Endothelial cell (in vitro differentiated cells): ENCODE measurements at places on chromosomes 11 and 22.

GRCh38 chr22:26890870-26891269 lies 233.5 kb downstream of the MIAT start:
- H3K27me3 ChIP-seq, result peaks cover 1% of the 10 kb centered on the region
- no peak overlapping the region for H3K4me3 ChIP-seq
- DNase-seq, result no peak
- H3K27ac ChIP-seq, result no peak overlapping the region
- H3K4me1 ChIP-seq, result no peaks in the 10 kb centered on the region
- H3K36me3 ChIP-seq, result no peaks in the 10 kb centered on the region

- peaks cover 4% of the 10 kb centered on the region for H3K36me3 ChIP-seq
- H3K27ac ChIP-seq, result no peak overlapping the region
Observed at GRCh38 chr11:1511937-1512496, 25.4 kb upstream of the MOB2 start.

GRCh38 chr22:35782504-35782903 lies 64.8 kb downstream of the APOL5 start:
- no peak for DNase-seq
- H3K27ac ChIP-seq, result no peak overlapping the region
- peaks cover 3% of the 10 kb centered on the region for H3K4me1 ChIP-seq
- H3K4me3 ChIP-seq, result no peak overlapping the region
- peaks cover 11% of the 10 kb centered on the region for H3K36me3 ChIP-seq

DNA sequence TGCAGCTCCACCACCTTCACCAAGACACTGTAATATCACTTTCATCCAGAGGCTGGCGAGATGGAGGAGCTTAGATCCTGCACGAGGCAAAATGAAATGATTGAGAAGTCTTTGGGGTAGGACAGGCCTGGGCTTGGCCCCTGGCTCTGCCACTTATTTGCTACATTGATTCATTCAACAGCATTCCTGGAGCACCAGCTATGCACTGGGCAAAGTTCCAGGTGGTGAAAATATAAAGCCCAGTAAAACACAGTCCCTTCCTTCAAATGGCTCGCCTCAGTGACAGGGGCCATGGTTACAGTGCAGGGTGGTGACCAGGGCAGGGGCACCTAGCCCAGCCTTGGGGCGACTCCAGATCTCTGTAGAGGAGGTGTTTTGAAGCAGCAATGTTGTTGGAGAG lies 19.7 kb downstream of the ALX4 start:
- DNase-seq, result no peak
- no peak overlapping the region for H3K27ac ChIP-seq
- no peaks in the 10 kb centered on the region for H3K4me1 ChIP-seq

DNA sequence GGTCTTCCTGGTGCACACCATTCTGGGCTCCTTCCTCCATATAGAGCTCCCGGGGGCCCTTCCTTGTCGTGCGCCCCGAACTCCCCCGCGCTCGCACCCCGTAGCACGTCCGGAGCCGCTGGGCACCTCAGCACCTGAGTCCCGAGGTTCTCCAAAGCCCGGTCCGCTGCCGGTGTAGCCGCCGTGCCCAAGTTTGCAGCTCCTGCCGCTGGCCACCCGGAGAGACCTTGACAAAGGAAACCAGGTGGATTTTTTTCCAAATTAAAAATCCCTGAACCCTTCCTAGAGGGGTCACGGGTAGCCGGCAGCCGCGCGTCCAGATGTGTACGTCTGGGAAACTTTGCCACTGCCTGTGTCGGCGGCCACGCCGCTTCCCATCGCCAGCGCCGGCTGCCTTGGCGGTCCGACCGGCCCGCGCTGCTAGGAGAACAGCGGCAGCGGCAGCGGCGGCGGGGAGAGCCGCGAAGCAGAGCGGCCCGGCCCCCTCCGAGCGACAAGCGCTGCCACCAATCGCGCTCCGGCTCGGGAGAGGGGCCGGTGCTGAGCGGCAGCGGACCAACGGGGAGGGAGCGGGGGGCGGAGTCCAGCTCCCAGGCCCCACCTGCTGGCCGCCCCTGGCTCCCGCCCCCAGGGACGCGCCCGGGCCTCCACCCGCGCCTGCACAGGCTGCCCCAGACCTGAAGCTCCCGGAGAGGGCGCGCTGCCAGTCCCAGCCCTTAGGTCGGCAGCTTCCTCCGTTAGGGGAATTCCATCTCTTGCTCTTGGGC lies at the start of gene GALNT18:
Gene GALNT18 (minus strand): TSS at position 433 of the 767 bp plus-strand sequence.
- H3K27me3 ChIP-seq, result peaks cover 7% of the 10 kb centered on the region
- H3K4me3 ChIP-seq, result peak within 1 kb of the TSS; percentile 98
- H3K4me1 ChIP-seq, result peaks cover 34% of the 10 kb centered on the region

GRCh38 chr11:69413015-69413801 lies 68.3 kb upstream of the LINC01488 start:
- H3K27ac ChIP-seq, result no peak overlapping the region
- no peak for DNase-seq
- H3K36me3 ChIP-seq, result peaks cover 4% of the 10 kb centered on the region

GRCh38 chr11:83241291-83241946 lies 44.7 kb downstream of the CCDC90B start:
- no peaks in the 10 kb centered on the region for H3K27me3 ChIP-seq
- H3K36me3 ChIP-seq, result no peaks in the 10 kb centered on the region
- DNase-seq, result peak; percentile 64
- H3K4me3 ChIP-seq, result no peak overlapping the region
- H3K4me1 ChIP-seq, result no peaks in the 10 kb centered on the region

DNA sequence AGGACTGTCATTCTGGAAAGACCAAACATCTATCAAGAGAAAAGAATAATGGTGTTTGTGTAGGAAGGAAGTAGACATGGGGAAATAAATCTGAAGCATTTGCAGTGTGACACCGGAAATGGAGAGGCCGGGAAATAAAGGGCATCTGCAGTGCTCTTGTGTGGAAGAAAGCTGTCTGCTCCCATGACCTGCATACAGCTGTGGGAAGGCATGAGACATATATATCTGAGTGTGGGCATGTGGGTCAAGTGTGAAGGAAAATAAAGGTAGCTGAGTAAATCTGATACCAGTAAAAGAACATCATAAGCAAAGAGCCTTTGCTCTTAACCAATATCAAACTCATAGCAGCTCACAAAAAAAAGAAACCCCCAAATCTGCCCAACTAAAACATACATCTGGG lies 72.1 kb upstream of the OR5AK2 start:
- no peak for DNase-seq
- no peak overlapping the region for H3K27ac ChIP-seq
- no peaks in the 10 kb centered on the region for H3K4me1 ChIP-seq
- no peak overlapping the region for H3K4me3 ChIP-seq
- no peaks in the 10 kb centered on the region for H3K27me3 ChIP-seq
- no peaks in the 10 kb centered on the region for H3K36me3 ChIP-seq

DNA sequence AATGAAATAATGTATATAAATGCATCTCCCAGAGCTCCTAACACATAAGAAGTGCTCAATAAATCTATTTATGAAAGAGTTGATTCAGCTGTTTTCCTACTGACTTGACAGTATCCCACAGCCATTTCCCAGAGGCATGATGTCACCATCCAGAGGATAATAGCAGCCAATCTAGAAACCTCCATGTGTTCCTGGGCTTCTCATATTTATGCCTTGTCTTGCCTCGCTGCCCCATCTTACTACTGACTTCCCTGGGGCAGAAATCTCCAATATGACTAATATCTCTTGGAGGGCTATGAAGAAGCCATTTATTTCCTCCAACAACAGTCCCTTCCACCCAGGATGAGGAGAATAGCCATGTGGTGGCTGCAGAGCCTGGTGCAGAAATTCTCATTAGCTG lies 115.4 kb upstream of the NAV2 start:
- H3K36me3 ChIP-seq, result no peaks in the 10 kb centered on the region
- no peaks in the 10 kb centered on the region for H3K4me1 ChIP-seq
- DNase-seq, result no peak
- H3K27me3 ChIP-seq, result no peaks in the 10 kb centered on the region
- no peak overlapping the region for H3K4me3 ChIP-seq
- no peak overlapping the region for H3K27ac ChIP-seq

- DNase-seq, result no peak
- no peak overlapping the region for H3K4me3 ChIP-seq
- no peaks in the 10 kb centered on the region for H3K4me1 ChIP-seq
- no peak overlapping the region for H3K27ac ChIP-seq
Observed at GRCh38 chr11:117923275-117923674, 5.9 kb downstream of the TMPRSS13 start.

DNA sequence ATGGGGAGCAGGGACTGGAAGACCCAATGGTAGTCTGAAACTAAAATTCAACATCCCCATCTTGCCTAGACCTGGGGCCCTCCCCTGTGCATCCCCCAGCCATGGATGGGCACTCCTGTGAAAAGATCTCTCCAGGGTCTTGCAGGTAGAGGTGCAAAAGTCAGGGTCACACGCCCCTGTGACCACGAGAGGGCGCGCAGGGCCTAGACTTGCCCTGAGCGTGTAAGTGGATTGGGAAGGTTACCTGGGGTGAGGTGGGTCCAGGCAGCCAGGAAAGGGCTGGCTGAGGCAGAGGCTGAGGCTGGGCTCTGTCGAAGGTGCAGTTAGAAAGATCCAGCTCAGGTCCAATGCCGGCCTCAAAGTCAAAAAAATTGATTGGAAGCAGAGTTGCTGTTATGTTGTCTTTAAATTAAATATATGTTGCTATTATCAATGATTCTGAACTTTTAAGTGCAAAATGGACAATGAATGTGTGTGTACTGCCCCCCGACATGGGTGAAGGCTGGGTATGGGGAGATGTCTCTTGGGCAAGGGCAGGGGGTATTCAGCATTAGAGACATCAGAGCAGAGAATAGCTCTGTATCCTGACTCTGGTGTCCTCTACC lies 4.8 kb upstream of the POU2F3 start:
- H3K36me3 ChIP-seq, result no peaks in the 10 kb centered on the region
- no peak overlapping the region for H3K27ac ChIP-seq
- H3K4me3 ChIP-seq, result no peak overlapping the region
- H3K4me1 ChIP-seq, result peaks cover 20% of the 10 kb centered on the region
- H3K27me3 ChIP-seq, result peaks cover 9% of the 10 kb centered on the region

DNA sequence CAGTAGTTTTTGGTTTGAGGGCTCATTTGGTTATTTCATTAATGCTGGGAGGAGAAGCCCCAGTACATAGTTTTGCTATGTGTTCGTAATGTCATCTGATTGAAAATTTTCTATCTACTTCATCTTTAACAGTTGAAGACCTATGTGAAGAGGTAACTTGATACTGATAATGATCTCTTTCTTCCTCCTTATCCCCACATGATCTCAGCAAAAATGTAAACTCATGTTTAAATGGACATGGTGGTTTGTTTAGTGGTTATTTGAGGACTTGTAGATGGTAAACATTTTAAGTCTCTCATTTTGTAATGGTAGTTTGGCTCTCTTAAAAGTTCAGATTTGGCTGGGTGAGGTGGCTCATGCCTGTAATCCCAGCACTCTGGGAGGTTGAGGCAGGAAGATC lies 53.7 kb upstream of the SPTBN2 start:
- peaks cover 2% of the 10 kb centered on the region for H3K27me3 ChIP-seq
- no peaks in the 10 kb centered on the region for H3K4me1 ChIP-seq
- no peaks in the 10 kb centered on the region for H3K36me3 ChIP-seq
- no peak overlapping the region for H3K4me3 ChIP-seq

DNA sequence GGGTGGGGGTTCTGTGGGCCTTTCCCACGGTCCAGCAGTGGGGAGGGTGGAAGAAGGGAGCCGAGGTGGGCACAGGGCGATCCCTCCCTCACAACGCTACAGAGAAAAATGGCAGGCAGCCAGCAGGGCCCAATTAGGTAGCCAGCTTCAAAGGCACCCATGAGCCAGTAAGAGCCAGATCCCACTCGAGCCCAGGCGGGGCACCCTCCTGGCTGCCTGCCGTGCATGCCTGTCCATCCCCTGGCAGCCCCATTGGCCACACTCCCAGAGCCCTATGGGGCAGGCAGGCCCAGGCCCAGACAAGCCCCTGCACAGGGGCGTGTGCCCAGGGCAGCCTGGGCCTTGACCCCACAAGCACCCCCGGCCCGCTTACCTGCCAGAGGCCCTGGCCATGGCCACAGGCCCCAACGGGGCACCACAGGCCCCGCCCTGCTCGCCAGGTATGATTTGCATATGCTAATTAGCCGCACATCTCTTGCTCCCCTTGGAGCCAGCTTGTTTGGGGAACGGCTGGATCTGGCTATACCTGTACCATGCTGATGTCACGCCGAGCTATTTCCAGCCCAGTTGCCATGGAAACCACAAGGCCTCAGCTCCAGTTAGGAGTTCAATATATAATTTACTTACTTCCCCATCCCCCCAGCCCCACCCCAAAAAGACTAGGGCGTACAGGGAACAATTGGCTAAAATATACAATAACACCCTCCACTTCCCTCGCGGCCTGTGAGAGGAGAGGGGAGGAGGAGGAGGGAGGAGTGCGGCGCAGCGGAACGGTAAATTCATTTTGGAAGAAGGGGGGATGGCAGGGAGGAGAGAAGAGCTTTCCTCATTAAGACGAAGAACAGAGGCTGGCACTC lies 47.5 kb upstream of the TCF20 start:
- no peak overlapping the region for H3K27ac ChIP-seq
- DNase-seq, result no peak
- peaks cover 28% of the 10 kb centered on the region for H3K4me1 ChIP-seq
- H3K27me3 ChIP-seq, result peaks cover 8% of the 10 kb centered on the region
- H3K4me3 ChIP-seq, result no peak overlapping the region
- no peaks in the 10 kb centered on the region for H3K36me3 ChIP-seq

DNA sequence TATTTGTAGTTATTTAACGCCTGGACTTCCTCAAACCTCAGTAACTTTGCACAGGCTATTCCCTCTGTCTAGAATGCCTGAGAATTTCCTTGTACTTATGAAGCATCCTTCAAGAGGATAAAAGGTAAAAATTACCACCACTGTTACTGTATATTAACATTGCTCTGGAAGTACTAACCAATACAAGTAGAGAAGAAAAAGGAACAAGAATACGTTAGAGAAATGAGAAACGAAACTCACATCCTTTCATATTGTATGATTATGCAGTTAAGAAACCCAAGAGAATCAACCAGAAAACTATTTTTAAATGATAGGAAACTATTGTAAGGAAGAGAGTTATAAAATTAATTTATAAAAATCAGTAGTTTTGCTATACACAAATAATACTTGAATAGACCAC lies 48.2 kb upstream of the OR5P2 start:
- peaks cover 3% of the 10 kb centered on the region for H3K27me3 ChIP-seq
- H3K27ac ChIP-seq, result no peak overlapping the region
- no peak for DNase-seq
- no peaks in the 10 kb centered on the region for H3K36me3 ChIP-seq
- H3K4me1 ChIP-seq, result no peaks in the 10 kb centered on the region
